ENCODE measurements at places on chromosomes 4 and X.
A peak's percentile ranks its signal among the peaks of the same experiment; 100 is the strongest.

DNA sequence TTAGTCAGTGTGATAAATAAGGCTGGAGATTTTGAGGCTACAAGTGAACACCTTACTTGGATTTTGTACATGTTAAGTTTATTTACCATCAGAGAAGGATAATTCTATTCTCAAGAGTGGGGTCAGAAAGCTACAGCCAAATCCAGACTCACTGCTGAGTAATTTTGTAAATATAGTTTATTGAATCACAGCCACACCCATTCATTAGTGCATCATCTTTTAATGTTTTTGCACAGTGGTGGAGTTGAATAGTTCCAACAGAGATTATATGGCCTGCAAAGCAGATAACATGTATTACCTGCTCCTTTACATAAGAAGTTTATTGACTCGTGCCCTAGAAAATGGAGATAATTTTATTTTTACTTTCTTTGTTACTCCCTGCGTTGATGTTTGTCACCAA, 60.4 kb downstream of the PCDH18 start:
- no peak for DNase-seq

DNA sequence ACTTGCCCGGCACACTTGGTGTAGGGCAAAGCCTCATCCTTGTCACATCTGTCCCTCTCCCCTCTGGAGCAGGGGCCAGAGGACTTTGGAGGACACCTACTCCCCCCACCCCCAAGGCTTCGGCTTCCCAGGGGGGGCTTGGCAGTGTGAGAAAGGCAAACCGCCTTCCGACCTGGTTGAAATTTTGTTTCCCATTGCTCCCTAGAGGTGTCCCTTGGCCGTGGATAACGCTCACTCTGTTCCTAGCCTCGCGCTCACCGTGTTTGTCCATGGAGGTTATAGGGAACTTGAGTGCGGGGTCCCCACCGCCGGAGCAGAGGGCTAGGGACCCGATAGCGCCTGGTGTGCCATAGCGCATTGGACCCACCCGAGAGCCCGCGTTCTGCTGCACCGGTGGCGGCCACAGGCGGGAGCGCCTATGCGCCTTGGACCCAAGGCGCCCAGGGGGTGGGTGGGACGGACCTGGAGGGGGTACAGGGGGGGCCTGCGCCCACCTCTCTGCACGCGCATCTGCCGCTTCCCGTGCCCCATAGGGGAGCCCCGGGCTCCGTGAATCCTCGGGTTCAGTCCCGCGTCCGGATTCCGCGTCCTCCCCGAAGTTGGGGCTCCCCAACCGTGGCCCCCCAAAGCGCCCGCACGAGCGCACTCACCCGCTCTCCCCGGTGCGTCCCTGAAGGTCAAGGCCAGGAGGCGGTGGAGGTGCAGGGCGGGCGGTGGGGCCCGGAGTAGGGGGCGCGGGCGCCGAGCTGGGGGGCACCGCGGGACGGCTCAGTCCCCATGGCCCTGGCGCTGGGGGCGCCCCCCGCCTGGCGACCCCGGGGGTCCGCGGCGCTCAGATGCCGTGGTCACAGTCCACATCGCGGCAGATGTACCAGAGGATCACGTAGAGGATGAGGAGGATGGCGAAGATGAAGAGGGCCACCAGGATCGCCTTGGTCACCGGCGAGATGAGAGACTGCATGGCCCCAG, 82.7 kb upstream of the DHRSX start:
- DNase-seq: no peak

- DNase-seq: peak; percentile 9
These were observed 49.2 kb upstream of the HDAC8 start for GRCh38 chrX:72621625-72622485.

DNA sequence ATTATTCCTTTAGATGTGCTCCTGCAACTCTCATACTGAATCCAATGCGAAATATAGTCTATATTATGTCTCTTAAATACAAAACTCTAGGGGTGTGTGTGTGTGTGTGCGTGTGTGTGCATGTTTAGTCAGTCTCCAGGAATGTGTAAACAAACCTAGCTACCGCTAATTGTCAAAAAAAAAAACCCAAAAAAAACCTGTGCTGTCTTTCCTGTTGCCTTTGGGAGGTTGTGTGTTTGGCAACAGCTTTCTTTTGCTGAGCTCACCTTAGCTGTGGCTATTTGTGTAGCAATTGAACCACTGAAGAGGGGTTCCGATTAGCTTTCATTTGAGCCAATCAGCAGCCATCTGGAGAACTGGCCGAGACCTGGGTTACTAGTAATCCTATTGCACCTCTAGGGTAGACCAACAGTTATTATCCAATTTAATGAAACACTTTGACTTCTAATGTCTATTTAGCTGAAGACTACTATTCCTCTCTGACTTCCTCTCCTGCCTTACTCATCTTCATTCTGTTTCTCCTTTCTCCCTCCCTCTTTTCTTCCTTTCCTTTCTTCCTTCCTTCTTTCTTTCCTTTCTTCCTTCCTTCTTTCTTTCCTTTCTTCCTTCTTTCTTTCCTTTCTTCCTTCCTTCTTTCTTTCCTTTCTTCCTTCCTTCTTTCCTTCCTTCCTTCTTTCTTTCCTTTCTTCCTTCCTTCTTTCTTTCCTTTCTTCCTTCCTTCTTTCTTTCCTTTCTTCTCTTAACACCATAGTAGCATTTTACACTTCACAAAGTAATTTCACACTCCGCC, 471.1 kb downstream of the GBA3 start:
- no peak for DNase-seq
